Stomach (tissue), 19 donors: ENCODE measurements at places on chromosomes 2 and 18. TPM values are rescaled to one million over a fixed set of nuclear protein-coding genes. Genes with fewer than 3 reads are reported as not detected.

The LAMA1 gene
- total RNA-seq = not detected

DNA sequence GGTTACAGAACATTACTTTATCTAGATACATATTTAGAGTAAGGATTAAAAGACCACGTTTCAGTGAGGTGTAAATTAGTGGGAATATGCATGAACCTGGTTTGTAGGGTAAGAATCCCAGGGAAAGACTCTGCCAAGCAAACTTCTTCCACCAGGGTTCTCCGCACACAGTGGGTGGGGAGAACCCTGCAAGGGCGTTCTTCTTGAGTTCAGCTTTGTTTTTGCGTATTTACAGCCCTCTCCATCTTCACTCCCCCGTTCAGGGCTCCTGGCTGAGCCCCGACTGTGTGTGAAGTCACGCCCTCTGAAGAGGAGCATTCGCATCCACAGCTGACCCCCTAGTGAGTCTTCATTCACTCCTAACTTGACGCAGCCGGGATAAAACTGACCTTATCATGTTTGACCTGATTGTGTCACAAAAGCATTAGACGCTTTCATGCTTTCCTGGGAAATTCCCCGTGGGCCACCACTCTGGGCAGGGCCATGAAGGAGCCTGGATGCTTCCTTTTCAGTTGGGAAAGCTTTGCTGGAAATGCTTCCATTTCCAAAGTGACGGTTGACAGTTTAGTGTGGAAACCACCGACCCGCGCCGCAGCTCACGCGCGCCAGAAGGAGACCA is 1.0 kb downstream of the ALKAL2 start:
- no peak overlapping the region for H3K27ac ChIP-seq
- H3K4me3 ChIP-seq = peak overlapping the region; percentile 56
- peaks cover 31% of the 10 kb centered on the region for H3K4me1 ChIP-seq
- peaks cover 4% of the 10 kb centered on the region for H3K36me3 ChIP-seq

DNA sequence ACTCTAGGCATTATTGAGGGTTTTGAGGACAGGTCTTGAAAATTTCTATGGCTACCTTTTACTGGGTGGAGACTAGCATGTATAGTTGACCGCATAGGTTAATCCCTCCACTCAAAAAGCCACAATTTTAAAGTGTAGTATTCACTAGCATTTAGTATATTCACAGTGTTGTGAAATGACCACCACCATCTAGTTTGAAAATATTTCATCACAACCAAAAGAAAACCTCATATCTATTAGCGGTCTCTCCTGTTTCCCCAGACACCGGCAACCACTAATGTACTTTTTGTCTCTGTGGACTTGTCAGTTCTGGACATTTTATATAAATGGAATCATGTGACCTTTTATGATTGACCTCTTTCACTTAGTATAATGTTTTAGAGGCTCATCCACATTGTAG is 53.9 kb downstream of the MSH2 start:
- peaks cover 12% of the 10 kb centered on the region for H3K36me3 ChIP-seq
- H3K27ac ChIP-seq = no peak overlapping the region
- H3K27me3 ChIP-seq = no peaks in the 10 kb centered on the region
- H3K4me1 ChIP-seq = no peaks in the 10 kb centered on the region
- DNase-seq = no peak

- peaks cover 4% of the 10 kb centered on the region for H3K36me3 ChIP-seq
- H3K27me3 ChIP-seq = no peaks in the 10 kb centered on the region
- no peak overlapping the region for H3K27ac ChIP-seq
- H3K4me3 ChIP-seq = no peak overlapping the region
- peaks cover 98% of the 10 kb centered on the region for H3K4me1 ChIP-seq
Measured at GRCh38 chr2:217915706-217916105, 87.1 kb downstream of the TNS1 start.

- no peak overlapping the region for H3K27ac ChIP-seq
- no peak overlapping the region for H3K4me3 ChIP-seq
- no peaks in the 10 kb centered on the region for H3K36me3 ChIP-seq
- no peak for DNase-seq
Measured at GRCh38 chr2:33933203-33933602, 334.1 kb upstream of the FAM98A start.
